Keratinocyte (primary cell): ENCODE measurements at places on chromosomes 3 and 15. TPM values are rescaled to one million over a fixed set of nuclear protein-coding genes. Genes with fewer than 3 reads are reported as not detected.

The THRB gene
- polyA plus RNA-seq: 2.6 to 3.2 TPM (median 3.1 TPM) in 3 replicates

The TMEM207 gene
- not detected in 3 replicates for polyA plus RNA-seq

The NECTIN3 gene
- polyA plus RNA-seq: 1.8 to 2.1 TPM (median 1.9 TPM) in 3 replicates

The RBM5 gene
- polyA plus RNA-seq: 73.8 to 167 TPM (median 127 TPM) in 3 replicates

The KBTBD8 gene
- polyA plus RNA-seq: 4.2 to 7.5 TPM (median 5.2 TPM) in 3 replicates

The GAP43 gene
- not detected in 3 replicates for polyA plus RNA-seq

The TPRG1 gene
- 0.29 to 1.5 TPM (median 1.3 TPM) in 3 replicates for polyA plus RNA-seq

The BCHE gene
- 0.71 to 2.0 TPM (median 1.7 TPM) in 3 replicates for polyA plus RNA-seq

The RPLP1 gene
- 755 to 1,540 TPM (median 871 TPM) in 3 replicates for polyA plus RNA-seq

The UBP1 gene
- 62.9 to 90.5 TPM (median 82.4 TPM) in 3 replicates for polyA plus RNA-seq

The CPA3 gene
- not detected in 3 replicates for polyA plus RNA-seq

The CFAP100 gene
- polyA plus RNA-seq: not detected in 3 replicates

The ERICH6 gene
- 0.03 TPM in 2 of 3 replicates, not detected in the other for polyA plus RNA-seq

The CLRN1 gene
- not detected in 3 replicates for polyA plus RNA-seq

The GCSAM gene
- polyA plus RNA-seq: 1.7 to 2.9 TPM (median 2.5 TPM) in 3 replicates

The SERINC4 gene
- polyA plus RNA-seq: 0.05 to 0.14 TPM in 2 of 3 replicates, not detected in the other

The RETNLB gene
- polyA plus RNA-seq: not detected in 3 replicates

The CCR1 gene
- 0.03 TPM in 1 of 3 replicates, not detected in the others for polyA plus RNA-seq

The RAB6B gene
- polyA plus RNA-seq: 2.2 to 5.5 TPM (median 2.9 TPM) in 3 replicates
